Retina (tissue), 1 donor: ENCODE measurements at places on chromosomes 4 and X.

DNA sequence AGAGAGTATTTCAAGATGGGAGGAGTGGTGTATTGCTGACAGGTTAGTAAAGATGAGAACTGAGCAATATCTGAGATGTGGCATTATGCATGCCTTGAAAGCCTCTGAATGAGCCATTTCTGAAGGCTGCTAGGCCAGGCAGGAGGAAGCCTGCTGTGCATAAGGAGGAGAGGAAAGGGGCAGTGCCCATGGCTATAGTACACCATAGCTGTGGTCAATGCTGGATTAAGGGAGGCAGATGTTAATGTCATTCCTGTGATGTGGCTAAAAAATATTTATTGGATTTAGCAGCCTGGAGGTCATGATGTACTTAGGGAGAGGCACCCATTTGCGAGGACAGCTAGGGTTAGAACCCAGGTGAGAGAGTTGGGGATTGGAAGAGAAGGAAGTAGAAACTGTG, 130.0 kb upstream of the LNX1 start:
- no peak for DNase-seq

GRCh38 chr4:52372269-52372668, 286.8 kb downstream of the USP46 start:
- DNase-seq: no peak

- DNase-seq: peak; percentile 23
These were observed 19.7 kb upstream of the PRPS2 start for GRCh38 chrX:12771445-12772069.

DNA sequence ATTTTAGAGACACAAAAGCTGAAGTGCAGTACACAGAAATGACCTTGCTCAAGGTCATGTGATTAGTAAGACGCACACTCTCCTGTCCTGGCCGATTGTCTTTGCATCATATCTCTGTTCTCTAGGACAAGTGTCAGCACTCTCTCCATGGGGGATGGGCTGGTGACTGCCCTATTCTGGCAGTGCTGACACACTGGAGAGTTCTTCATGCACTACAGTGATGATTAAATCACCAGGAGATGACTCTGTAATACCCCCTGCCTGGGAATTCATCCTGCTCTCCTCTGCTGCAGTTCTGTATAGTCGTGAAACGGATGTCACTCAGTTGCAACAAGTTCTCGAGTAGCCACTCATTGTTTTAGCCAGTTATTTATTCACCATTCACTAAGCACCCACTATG, 5.3 kb upstream of the SHISA3 start:
- peak; percentile 38 for DNase-seq

DNA sequence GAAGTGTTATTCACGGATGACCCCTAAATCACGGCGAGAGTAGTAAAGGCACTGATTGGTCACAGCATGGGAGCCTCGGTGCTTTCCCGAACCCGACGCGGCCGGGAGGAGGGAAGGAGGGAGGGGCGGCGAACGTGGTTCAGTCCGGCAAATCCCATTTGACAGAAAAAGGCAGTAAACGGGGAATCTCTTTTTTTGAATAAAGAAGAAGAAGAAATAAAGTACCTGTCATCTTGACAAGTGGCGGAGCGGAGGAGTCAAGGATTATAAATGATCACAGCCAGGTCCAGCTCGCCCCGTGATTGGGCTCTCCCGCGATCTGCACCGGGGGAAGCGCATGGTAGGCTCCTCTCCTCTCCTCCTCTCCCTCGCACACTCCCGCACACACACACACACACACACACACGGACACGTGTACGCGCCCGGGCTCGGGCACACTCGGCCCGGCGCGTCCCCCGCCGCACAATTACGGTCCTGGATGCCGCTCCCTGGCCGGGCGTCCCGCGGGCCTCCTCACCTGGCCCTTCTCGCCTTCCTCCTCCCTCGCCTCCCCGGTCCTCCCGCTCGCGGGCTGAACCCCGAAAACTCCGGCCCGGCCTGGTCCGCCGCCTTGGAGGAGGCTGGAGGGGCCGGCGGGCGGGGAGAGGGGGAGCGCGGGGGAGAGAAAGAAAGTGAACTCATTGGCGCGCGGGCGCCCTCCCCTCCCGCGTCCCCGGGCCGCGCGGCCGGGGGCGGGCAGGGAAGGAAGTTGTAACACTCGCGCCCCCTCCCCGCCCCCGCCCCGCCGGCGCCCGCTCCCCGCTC, 99.2 kb upstream of the TENM3 start:
- DNase-seq: peak; percentile 97

- DNase-seq: no peak
These were observed 537.2 kb downstream of the STIM2 start for GRCh38 chr4:27397886-27398285.

DNA sequence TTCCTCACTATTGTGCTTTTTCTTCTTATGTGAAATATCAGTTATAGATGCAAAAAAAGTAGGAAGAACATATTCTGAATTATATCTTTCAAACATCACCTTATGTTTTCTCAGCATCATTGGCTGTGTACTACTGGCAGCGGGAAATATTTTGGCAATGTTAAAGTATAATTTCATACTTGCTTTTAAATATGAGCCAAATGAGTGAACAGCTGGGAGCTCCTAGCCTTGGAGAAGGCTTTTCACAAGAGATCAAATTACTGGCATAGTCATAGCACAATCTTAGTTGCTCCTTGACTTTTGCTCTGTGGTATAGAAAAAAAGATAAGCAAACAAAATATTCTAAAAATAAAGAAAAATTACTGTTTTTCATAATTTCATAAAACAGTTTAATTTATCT, 1575.8 kb upstream of the PABPC4L start:
- DNase-seq: no peak

DNA sequence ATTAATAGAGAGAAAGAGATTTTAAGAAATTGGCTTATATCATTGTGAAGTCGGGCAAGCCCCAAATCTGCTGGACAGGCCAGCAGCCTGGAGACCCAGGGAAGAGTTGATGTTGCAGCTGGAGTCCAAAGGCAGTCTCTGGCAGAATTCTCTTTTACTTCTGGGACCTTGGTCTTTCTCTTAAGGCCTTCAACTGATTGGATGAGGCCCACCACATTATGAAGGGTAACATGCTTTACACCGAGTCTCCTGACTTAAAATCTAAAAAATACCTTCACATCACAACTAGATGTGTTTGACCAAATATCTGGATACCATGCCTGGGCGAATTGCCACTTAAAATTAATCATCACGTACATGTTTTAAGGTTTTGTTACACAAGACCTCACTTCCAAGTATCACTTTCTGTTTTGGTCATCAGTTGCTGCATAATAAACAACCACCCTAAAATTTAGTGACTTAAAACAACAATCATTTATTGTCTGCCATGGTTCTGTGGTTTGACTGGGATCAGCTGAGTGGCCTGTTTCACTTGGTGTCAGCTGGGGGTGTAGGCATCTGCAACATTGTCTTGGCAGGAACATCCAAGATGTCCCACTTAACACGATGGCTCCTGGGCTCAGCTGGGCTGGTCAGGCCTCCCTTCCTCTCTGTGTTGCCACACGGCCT, 3.4 kb downstream of the CD38 start:
- no peak for DNase-seq

- DNase-seq: no peak
These were observed 38.7 kb upstream of the HELT start for GRCh38 chr4:184979461-184980124.

- no peak for DNase-seq
These were observed 2.1 kb downstream of the NSD2 start for GRCh38 chr4:1873291-1873690.

- no peak for DNase-seq
These were observed 66.5 kb upstream of the MAGEB18 start for GRCh38 chrX:26071618-26072017.

GRCh38 chr4:183403486-183403885, 41.0 kb upstream of the CDKN2AIP start:
- DNase-seq: no peak

- no peak for DNase-seq
These were observed 55.9 kb downstream of the NPNT start for GRCh38 chr4:105951198-105951597.

GRCh38 chr4:60637976-60638375, 562.1 kb upstream of the ADGRL3 start:
- no peak for DNase-seq

DNA sequence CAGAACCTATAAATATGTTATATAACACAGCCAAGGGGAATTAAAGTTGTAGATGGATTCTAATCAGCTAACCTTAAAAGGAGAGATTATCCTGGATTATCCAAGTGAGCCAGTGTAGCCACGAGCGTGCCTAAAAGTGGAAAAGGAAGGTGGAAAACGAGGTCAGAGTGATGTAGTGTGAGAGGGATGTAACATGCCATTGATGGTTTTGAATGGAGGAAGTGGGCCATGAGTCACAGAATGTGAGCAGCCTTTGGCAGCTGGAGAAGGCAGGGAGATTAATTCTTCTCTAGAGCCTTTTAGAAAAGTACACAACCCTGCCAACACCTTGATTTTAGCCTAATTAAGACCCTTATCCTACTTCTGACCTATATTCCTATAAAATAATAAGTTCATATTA, 149.1 kb downstream of the SLC39A8 start:
- DNase-seq: no peak

- DNase-seq: no peak
These were observed 66.5 kb downstream of the ZFX start for GRCh38 chrX:24216037-24216436.

- DNase-seq: no peak
These were observed 60.2 kb downstream of the PDGFRA start for GRCh38 chr4:54289316-54289715.

DNA sequence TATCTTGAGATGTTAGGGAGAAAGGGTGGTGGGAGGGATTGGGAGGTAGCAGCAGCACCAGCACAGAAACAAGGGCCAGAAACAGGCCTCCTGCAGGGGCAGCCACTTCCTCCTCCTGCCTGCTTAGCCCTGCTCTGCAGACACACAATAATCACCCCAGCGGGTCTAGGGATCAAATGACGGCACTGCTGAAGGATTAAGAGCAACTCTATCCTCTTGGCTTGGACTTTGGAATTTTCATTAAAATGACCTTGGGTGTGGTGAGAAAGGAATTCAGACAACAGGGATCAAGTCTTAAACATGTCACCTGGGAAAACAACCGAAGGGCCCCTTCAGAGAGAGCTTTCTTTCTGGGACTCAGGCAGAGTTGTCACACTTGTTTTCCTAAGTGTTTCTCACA, 353.4 kb downstream of the SPRY1 start:
- DNase-seq: peak; percentile 10

DNA sequence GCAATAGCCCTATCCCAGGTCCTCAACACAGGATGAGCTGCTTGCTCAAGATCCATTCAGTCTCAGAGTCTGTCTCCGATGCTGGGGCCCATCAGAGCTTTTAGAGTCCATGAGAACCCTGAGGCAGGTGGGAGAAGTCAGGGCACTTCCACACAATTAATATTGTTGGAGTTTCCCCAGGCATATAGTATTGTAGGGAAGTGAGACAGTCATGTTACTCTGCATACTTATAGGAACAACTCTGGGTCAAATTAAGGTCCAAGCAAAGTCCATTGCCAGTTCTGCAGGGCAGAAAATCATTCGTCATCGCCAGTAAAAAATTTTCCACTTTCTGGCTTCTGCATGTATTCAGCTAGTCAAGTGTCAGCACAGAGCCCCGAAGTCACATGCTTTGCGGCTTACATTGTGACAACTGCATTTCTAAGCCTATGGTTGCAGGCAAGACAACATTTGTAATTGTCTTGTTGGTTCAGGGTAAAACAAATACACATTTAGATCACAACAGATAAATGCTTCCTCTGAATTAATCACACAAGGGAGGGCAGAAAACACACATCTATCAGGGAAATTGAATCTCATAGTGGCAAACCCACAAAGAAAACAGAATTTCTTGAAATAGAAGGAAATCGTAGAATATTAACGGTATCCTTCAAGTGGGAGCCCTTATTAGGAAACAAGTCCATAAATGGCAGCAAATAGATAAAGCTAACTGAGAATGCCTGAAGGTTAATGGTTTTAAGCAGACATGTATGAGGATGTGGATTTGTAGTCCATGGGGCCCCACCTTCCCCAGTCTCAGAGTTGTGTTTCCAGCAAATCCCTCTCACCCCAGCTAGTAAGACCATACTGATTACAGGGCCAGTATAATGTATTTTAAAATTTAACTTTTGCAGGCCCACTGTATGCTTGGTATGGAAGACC, 412.1 kb upstream of the RASGEF1B start:
- no peak for DNase-seq

DNA sequence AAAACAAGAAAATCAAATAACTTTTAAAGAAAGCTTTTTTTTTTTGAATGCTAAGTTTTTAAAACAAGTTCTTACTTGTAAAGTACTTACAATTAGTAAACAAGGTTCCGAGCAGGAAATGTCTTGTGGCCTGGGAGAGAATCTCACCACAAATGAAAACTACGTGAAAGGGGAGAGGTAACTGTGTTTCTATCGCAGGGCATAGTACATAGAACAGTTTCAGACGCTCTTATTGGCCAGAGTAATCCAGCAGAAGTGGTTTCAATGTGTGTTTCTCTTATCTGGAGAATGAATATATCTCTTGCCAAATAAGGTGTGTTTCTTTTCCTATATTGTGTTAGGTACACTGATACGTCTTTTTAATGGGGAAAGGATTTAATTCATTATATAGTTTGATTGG, at the start of gene PLAC8:
Gene PLAC8 (minus strand): TSS at position 154 of the 400 bp plus-strand sequence. CDS start 6,808 bp downstream, outside the sequence.
- DNase-seq: no peak

DNA sequence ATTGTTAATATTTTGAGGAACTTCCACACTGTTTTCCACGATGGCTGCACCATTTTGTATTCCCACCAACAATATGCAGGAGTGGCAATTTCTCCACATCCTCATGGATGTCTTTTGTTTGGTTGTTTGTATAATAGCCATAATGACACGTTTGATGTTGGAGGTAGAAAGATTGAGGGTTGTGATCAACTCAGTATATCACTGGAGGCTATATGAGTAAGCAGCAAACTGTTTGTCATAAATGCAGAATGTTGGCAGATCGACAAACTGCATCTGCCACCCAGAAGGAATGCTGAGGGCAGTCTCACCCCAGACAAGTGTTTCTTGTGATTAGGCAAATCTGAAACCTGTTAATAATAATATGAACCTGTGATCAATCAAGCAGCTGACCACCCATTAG, 243.9 kb upstream of the WDFY3 start:
- DNase-seq: no peak

- DNase-seq: no peak
These were observed 713.4 kb downstream of the PCDH18 start for GRCh38 chr4:136818811-136819330.

GRCh38 chrX:53713987-53714579, 27.6 kb upstream of the HUWE1 start:
- DNase-seq: no peak

GRCh38 chrX:150692831-150693724, at the start of gene MTMR1:
Gene MTMR1 (plus strand): TSS chrX:150693396. CDS start chrX:150693531, 135 bp downstream.
- DNase-seq: no peak

GRCh38 chr4:121838136-121838535, 14.5 kb upstream of the CCNA2 start:
- DNase-seq: no peak
